ENCODE measurements at places on chromosomes 1 and 21.

DNA sequence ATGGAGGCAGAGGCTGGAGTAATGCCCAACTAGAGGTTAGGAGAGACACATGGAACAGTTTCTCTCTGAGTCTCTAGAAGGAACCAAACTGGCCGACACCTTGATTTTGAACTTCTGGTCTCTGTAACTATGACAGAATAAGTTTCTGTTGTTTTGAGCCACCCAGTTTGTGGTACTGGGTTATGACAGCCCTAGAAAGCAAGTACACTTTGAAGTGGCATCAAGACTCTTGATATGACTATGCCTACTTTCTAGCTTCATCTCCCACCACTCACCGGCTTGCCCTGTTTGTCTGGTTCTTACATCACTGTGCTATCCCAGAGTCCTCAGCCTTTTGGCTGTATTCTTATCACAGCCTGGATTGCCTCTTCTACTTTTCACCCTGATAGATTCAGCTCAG is 230.3 kb upstream of the USP24 start:
- DNase-seq: no peak

DNA sequence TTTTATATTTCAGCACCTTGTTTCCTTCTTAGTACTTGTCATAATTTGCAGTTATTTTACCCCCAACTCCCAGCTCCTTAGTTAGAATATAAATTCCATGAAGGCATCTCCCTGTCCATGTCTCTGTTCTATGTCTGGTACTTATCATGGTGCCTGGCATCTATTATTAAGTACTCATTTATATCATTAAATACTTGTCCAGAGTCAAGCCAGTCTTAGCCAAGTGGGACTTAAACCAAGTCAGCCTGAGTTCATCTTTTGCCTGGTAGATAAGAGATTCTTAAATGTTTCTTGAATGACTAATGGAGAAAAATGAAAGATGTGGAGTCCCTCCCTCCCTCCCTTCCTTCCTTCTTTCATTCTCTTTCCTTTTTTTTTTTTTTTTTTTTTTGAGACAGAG is 9.4 kb downstream of the SLC25A44 start:
- no peak for DNase-seq

DNA sequence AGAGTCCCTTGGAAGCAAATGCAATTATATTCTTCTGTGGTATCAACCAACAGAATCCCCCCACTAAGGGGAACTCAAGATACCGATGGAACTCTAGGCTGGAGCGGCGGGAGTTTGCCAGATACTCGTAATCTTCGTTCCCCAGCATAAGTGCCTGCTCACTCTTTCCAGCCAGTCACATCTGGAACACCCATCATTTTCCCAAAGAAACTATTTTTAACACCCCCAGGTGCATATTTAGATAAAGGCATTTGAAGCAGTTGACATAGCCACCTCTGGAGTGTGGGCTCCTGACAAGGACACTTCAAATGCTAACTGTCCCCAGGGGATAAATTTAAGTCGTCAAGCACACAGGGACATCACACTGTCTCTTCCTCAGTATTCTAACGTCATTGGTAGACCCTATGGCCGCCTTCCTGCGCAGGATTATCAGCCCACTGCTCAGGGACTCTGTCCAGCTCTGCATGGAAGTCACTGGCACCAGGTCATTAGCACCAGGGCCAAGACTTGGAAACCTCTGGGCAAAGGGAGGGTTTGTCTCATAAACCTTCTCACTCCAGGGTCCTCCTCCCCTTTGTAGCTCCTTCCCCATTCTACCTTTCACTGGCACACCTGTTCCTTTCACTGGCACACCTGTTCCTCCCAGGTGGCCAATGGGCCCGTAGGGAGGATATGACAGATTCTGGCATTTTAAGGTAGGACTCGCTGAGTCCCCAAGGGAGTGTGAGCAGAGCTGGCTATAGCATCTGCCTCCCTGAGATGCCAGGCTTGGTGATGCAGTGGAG is 48.8 kb downstream of the H3-3A start:
- DNase-seq: no peak

DNA sequence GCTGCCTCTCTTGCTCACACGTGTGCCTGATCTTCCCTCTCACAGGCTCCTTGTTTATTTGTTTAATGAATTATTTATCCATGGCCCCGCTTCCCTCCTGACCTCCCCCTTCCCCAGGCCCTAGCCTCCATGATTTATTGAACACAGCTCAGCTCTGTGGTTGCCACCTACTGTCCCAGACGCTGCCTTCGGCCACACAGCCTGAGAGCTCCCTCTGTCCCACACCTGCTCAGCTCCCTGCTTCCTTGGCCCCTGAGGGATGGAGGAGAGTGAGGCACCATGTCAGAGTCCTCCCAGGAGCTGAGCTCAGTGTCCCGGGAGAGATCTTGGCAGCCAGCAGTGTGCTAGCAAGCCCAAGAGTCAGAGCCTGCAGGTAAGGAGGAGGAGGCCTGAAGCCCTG is 3.1 kb upstream of the EFNA3 start:
- peak; percentile 53 for DNase-seq

GRCh38 chr1:97145321-97145956 is 423.9 kb downstream of the PTBP2 start:
- DNase-seq: no peak

DNA sequence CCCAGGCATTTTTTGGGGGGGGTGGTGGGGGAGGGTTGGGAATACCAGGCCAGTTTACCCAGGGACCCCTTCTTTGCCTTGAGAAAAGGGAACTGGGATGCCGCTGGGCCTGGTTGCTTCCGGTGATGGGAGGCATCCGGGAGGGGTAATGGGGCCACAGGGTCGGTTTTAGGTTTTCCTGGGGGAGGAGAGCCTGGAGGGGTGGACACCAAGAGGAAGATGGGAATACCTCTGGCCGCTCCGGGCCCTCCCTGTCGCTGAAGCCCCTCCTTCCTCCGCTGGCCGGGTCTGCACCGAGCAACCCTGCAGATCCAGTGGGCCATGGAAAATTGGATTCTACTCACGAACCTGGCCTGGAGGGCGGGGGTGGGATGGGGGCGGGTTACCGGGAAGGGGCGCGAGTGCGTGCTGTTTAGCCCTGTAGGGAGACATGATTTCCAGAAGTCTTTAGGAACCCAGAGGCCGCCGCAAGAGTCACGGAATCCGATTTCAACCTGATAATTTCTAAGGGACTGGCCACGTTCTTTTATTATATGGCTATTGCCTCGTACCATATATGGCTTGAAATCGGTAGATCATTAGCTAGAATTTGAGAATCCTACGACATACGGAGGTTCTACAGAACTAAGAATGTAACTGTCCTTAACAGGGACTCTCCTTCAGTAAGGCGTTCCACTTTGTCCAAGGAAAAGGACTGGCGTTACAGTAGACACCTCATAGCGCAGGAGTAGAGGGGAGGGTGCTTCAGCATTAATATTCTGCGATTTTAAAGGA is 749 bp downstream of the AKIRIN1 start:
- DNase-seq: no peak

DNA sequence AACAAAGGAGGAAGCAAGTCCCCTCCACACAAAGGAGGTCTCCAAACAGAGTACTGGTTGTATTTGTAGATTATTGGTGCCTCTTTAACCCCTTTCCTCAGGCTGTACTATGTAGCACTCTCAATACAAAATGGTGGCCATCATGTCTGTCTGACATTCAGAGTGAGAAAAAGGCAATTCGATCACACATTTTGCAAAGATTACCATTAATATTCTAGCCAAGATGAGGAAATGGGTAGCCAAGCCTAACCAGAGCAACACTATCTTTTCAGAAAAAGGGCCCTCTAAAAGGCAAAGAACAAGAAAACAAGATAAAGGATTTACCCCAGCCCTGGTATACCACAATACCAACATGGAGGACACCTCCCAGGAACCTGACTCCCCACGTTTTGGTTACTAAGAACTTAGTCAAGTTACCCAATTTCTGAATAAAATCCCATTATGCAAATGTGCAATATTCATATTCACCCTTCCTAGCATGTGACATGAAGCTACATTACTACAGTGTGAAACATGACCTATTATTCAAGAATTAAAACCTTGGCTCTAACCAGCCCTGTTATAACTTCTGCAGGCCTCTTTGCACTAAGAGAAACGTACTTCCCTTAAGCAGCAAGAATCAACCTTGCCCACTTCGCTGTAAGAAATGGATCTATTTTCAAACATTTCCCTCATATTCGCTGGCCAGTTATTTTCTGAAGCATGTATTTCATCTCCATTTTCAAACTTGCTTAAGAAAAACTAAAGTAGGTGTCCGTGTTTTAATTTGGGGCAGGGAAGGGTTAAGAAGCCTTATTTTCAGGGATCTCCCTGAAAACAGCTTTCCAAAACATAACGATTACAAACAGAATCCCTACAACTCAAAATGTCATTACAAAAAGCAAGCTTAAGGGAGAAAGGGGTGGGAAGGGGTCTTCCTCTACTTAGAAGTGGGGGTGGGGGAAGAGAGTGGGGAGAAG is 2.1 kb downstream of the KDM5B start:
- DNase-seq: no peak

- DNase-seq: no peak
Measured at GRCh38 chr1:231334079-231334666, 3.5 kb downstream of the EXOC8 start.
